ENCODE measurements at places on chromosomes 13 and 19.

GRCh38 chr13:114123876-114124275 is 8.5 kb downstream of the RASA3 start:
- DNase-seq, result no peak

GRCh38 chr13:27523346-27524073 is 73.1 kb upstream of the MTIF3 start:
- DNase-seq, result no peak

DNA sequence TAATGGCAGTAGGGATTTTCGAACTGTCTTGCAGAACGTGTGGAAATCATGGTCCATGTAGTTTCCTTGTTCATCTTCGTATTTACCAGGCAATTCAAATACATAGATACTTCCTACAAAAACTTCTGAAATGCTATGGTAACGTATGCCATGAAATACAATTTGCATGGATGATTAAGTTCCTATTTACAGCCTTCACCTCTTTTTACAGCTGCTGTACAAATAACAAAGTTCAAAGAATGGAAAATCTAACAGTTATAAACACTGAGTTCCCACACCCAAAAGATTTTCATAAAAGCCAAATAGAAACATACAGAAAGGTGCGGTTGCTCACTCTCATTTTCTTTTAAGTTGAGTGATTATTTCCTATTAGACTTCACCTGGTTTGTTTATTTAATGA is 115.8 kb upstream of the TNFSF11 start:
- no peak for DNase-seq

GRCh38 chr19:11125994-11126685 is 29.4 kb downstream of the SPC24 start:
- peak; percentile 80 for DNase-seq

- no peak for DNase-seq
Observed at GRCh38 chr13:27349458-27349857, 75.0 kb upstream of the GTF3A start.

GRCh38 chr19:45691516-45692186 is at the start of gene SNRPD2:
Gene SNRPD2, minus strand, starts transcription at chr19:45691953. Its CDS starts 65 bp downstream, at chr19:45691888.
- peak; percentile 92 for DNase-seq

- no peak for DNase-seq
Observed at GRCh38 chr13:73158851-73159250, 100.0 kb downstream of the KLF5 start.

DNA sequence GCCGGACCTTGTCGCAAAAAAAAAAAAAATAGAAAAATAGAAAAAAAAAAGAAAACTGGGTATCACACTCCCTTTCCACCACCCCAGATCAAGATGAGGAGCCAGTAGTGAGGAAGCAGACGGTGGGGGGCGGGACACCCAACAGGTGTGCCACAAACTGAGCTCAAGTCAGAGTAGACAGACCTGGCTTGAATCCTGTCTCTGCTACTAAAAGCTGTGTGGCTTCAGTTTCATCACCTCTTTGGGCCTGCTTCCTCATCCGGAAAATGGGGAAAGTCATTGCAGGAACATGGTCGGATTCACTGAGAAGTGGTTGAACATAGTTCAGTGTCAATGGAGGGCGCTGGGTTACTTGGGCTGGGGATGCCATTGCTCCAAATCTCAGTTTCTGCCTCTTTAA is 2.9 kb downstream of the HIF3A start:
- DNase-seq, result no peak

GRCh38 chr19:10096615-10096963 is 5.9 kb downstream of the ANGPTL6 start:
- no peak for DNase-seq

DNA sequence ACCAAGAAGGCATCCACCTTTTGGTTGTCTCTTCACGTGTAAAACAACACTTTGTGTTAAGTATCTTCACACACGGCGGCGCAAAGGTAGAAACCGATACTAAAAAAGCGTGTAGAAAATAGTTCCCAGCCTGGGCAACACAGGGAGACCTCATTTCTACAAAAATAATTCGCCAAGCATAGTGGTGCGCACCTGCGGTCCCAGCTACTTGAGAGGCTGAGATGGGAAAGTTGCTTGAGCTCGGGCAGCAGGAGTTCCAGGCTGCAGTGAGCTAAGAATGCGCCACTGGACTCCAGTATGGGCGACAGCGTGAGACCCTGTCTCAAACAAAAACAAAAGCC is 573 bp upstream of the ERCC5 start:
- DNase-seq, result no peak

DNA sequence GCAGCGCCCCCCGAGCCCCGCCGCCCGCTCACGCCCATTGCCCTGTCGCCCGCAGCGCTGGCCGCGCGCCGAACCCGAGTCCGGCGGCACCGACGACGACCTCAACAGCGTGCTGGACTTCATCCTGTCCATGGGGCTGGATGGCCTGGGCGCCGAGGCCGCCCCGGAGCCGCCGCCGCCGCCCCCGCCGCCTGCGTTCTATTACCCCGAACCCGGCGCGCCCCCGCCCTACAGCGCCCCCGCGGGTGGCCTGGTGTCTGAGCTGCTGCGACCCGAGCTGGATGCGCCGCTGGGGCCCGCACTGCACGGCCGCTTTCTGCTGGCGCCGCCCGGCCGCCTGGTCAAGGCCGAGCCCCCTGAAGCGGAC is 518 bp downstream of the KLF2 start:
- peak; percentile 42 for DNase-seq

- no peak for DNase-seq
Observed at GRCh38 chr13:37070956-37071355, 11.5 kb upstream of the SUPT20H start.

GRCh38 chr13:96636001-96636709 is 358.1 kb downstream of the OXGR1 start:
- DNase-seq, result no peak

- no peak for DNase-seq
Observed at GRCh38 chr19:15393963-15394362, 14.4 kb upstream of the AKAP8 start.

GRCh38 chr13:27448308-27448707 is 2.1 kb downstream of the MTIF3 start:
- no peak for DNase-seq
